ENCODE measurements at places on chromosomes 1 and 21. TPM values are rescaled to one million over a fixed set of nuclear protein-coding genes. Genes with fewer than 3 reads are reported as not detected.

The CDC20 gene
- 1.3 TPM for total RNA-seq

The FNBP1L gene
- 11.6 TPM for total RNA-seq

The CD101 gene
- total RNA-seq = not detected

The CA6 gene
- total RNA-seq = not detected

DNA sequence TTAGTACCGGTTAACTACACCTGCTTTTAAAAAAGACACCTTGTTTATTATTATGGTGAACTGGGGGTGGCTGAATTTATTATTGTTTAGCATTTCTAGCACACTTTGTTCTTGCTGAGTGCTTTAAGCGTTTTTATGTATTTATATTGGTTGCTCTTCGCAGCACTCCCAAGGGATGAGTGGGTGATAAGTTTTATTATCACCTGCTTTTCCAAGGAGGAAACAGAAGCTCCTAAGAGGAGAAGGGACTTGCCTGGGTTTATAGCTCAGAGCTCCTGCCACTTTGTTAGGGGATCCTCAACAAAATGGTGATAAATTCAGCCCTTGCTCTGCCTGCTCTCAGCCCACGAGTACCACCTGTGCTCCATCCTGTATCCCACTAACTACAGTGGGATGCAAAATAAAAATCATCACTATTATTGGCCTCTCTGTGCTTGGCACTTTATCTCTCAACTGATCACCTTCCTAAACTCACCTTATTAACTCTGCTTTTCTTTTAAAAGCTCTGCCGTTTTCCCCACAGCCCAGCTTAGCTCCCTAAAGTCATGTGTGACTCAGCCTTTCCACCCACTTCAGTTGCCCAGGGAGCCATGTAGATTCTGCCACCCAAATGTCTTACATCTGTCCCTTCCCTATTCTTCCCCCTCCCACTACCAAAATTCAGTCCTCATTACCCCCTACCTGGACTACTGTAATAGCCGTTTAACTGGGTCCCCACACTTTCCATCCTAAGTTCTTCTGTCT is 44.5 kb downstream of the BCL9 start:
- no peaks in the 10 kb centered on the region for H3K36me3 ChIP-seq
- peak; percentile 43 for DNase-seq
- H3K27ac ChIP-seq = no peak overlapping the region
- H3K4me1 ChIP-seq = no peaks in the 10 kb centered on the region

GRCh38 chr1:53593758-53594380 is 134.7 kb downstream of the DMRTB1 start:
- no peaks in the 10 kb centered on the region for H3K27me3 ChIP-seq
- H3K4me1 ChIP-seq = no peaks in the 10 kb centered on the region
- no peak overlapping the region for H3K4me3 ChIP-seq

DNA sequence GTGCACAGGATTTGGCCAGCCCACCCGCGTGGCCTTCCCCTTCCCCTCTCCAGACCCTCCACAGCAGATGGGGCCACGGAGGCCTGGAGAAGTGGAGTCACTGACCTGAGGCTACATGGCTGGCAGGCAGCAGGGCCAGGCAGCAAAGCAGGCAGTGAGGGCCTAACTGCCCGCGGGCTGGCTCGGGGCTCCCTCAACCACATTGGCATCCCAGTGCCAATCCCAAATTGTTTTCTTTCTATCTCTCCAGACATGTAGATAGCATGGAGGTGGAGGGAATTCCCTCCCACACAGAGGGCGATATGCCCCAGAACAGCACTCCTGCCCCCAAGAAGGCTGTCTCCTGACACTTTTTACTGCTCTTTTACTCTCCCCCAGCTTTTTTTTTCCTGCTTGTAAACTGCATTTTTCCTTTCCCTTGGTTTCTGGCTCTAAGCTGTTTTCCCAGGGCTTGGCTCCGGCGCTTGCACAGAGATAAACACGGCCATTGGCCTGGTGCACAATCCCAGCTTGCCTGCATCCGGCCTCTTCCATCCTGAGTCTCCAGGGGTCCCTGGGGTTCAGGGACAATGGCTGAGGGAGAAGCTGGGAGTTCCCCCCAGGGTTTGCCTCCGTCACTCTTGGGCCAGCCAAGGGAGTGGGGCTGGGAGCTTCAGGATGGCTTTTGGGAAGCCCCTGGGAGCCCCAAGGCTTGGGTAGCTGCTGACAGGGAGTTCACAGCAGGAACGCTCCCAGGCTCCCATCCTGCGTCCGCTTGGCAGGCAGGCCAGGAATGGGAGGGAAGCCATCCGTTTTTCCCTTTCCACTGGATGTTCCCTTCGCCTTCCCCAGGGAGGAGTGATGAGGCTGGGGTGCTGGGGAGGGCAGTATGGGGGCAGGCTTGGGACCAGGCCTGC is 7.0 kb downstream of the EPHX1 start:
- no peaks in the 10 kb centered on the region for H3K27me3 ChIP-seq
- DNase-seq = peak; percentile 18
- peaks cover 20% of the 10 kb centered on the region for H3K4me1 ChIP-seq
- peaks cover 2% of the 10 kb centered on the region for H3K36me3 ChIP-seq

DNA sequence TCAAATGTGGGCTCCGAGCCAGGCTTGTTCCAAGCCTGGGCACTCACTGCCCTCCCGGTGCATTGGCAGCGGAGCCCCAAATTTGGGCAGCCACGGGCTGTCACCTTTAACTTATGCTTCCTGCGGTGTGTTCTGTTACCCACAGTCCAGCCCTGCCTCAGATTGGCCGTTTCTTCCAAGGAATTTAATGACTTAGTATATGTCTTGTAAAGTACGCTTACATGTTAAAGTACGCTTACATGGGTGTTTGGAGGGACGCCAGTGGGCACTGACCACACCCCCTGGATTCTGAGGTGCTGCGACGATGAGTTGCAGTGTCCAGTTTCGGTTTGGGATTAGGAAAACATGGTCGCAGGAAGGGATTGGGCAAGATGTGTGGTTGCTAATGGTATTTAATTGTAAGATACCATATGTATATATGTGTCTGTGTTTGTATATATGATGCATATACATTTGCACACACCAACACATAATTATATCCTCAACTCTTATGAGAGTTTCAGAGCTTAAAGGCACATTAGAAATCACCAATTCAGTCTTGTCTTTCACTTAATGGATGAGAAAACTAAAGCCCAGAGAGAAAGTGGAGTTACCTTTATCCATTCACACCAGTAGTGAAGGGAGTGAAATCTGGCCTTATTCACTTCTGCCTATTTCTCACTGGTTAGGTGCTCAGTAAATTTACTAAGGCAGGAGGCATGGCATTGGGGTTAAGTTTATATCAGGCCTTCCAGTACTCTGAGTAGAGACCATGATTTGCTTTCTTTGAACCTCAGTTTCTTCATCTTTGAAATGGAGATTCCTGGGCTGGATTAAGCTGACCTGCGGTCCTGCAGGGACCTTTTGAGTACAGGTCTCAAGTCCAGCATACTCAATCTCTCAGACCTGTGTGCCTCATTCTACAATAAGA is 1.0 kb downstream of the SMYD2 start:
- H3K27me3 ChIP-seq = no peaks in the 10 kb centered on the region
- peak; percentile 70 for DNase-seq
- H3K4me3 ChIP-seq = peak overlapping the region; percentile 65
- peaks cover 2% of the 10 kb centered on the region for H3K4me1 ChIP-seq
- peak overlapping the region; percentile 36 for H3K27ac ChIP-seq

DNA sequence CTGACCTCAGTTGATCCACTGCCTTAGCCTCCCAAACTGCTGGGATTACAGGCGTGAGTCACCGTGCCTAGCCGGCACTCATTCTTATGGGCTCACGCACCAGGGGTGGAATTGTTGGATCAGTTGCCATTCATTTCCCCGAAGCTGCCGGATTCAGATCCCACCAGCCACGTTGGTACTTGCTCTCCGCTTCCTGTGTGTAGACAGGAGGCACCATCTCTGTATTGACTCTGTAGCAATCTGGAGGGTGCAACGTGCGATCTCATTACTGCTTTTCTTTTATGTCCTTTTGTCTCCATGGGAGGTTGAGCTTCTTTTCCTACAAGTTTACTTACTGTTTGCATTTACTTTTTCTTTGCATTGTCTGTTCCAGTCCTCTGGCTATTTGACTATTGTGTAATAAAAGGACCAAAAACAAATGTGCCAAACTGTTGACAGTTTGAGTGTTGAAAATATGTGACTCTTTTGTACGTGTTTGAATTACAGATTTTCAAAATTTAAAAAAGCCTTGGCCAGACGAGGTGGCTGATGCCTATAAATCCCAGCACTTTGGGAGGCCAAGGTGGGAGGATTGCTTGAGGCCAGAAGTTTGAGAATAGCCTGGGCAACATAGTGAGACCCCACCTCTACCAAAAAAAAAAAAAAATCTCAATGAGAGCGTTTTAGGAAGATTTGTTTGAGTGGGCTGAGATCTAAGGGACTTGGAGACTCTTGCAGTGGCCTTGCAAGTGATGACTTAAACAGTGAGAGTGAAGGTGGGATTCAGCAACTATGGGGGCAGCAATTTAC is 39.1 kb downstream of the SPSB1 start:
- peak; percentile 58 for DNase-seq
- no peak overlapping the region for H3K4me3 ChIP-seq
- H3K4me1 ChIP-seq = peaks cover 2% of the 10 kb centered on the region
- H3K27ac ChIP-seq = no peak overlapping the region

All from fibroblast of lung (primary cell).